ENCODE measurements at places on chromosomes 12 and 14.

DNA sequence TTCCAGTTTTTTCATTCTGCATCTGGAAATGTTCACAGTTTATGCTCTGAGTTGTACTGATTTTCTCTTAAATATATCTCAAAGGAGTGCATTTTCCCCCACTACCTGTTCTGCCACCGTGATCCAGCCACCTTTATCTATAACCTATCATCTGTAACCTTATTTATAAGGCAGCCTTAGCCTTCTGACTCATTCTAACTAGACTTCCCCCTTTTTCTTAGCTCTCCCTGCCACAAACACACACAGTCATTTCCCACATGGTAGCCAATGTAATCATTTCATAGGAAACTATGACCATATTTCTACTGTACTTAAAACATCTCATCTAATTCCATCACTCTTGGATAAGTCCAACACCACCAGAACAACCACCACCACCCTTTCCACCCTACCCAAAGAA lies 10.8 kb upstream of the GYS2 start:
- DNase-seq: no peak

DNA sequence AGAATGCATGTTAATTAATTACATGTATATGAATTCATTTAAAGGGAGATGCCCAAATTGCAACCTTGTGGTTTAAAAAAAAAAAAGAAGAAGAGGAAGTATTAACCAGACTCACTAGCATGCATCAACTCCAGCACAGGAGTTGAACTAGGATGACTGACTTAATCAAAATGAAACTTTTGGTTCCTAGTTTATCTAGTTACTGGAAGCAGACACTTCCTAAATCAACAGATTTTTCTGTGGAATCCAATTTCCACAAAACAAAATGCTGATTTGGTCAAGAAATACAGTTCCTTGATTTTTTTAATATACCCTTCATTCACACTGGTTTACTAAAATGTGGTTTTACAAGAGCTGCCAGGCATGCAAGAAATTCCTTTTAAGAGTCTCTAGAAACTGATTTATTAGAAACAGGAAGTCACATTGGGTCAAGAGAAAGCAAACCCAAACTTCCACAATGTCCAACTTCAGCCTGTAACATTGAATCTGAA lies 41.6 kb downstream of the ITPR2 start:
- no peak for DNase-seq

GRCh38 chr14:69658664-69659261 lies 47.4 kb downstream of the SUSD6 start:
- peak; percentile 36 for DNase-seq

- no peak for DNase-seq
These were observed 857.0 kb downstream of the NRXN3 start for GRCh38 chr14:79027138-79027537.

- no peak for DNase-seq
These were observed 15.7 kb downstream of the ADIPOR2 start for GRCh38 chr12:1706632-1706980.

GRCh38 chr12:132333766-132334165 lies 4.4 kb upstream of the GALNT9 start:
- DNase-seq: no peak

- no peak for DNase-seq
These were observed 400.1 kb upstream of the DDHD1 start for GRCh38 chr14:53553221-53553620.

DNA sequence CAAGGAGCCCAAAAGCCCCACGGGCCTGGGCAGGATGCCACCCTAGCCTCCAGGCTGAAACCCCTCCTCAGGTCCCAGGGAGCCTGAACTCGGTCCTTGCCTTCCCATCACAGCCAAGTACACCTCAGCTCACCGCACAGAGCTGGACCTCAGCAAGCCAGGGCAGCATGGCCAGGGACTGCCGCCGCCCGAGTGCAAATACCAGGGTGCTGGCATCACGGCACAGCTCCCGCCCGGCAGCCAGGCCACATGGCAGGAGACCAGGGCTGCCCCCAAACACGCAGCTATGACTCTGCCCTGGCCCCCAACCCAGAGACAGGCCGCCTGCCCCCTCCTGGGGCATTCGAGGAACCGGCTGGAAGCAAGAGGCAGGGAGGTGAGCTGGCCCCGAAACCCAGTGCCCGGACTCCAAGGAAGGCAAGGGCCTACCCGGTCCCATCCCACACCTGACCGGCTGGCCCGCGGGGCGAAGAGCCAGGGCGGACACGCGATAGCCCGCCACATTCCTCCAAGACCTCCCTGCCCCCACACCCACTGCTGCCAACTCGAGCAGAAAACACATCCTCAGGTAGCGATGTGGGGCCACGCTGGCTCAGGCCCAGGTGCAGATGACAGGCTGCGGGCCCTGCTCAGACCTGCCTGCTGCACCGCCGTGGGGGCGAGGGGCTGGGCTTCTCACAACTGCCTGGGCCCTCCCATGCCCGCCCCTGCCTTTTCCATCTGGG lies 2.7 kb downstream of the JAG2 start:
- no peak for DNase-seq

- no peak for DNase-seq
These were observed 17.6 kb downstream of the ASPG start for GRCh38 chr14:104103061-104103445.

DNA sequence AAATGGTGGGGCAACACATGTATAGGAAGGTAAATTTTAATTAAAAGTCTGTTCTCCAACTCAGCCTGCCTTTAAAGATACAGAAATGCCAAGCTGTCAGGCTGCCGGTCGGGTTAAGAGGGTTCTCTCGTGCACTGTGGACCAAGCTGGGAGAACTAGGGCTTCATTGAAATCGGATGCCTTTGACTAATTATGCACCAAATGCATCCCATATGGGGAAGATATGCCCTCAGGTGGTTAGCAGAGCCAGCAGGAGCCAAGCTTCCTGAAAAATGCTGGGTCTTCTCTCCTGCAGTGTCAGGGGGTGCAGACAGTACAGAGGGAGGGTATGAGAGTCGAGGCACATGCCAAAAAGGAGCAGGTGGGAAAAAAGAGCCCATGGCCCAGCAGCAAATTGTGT lies 236.1 kb downstream of the CACNA1C start:
- no peak for DNase-seq

All from NCI-H146 (cell line).